DND-41 (cell line): ENCODE measurements at places on chromosomes 6 and 20.
A peak's percentile ranks its signal among the peaks of the same experiment; 100 is the strongest.

DNA sequence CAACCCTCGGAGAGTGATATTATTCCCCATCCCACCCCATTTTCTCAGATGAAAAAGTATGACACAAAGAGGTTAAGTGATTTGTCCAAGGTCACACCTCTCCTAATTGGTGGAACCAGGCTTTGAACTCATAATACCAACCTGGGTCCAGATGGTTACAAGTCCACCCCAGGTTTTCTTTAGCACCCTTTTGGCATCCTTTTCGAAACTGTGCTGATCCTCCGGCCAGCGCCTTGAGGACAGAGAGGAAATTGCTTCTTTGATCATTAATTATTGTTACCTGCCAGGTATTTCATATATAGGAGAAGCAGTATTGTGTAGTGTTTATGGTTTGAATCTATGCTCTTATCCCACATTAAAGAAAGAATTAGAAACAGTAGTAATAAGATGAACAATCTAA, 29.3 kb upstream of the PDYN start:
- DNase-seq, result no peak

DNA sequence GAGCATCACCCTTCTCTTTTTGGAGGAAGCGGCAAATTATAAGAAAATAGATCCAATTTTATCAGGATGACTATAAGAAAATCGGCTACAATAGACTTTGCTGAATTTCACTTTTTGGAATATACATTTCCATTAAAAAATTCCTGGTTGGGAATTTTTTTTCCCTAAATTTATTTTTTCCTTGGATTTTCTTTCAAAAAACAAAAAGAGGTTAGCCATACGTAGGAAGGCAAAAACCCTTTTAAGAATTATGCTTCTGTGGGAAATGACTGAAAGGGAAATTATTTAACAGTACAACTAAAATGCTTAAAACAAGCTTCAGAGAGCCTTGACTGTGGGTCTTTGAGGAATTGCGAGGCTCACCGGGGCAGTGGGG, 86.9 kb downstream of the SLC22A23 start:
- DNase-seq, result no peak

DNA sequence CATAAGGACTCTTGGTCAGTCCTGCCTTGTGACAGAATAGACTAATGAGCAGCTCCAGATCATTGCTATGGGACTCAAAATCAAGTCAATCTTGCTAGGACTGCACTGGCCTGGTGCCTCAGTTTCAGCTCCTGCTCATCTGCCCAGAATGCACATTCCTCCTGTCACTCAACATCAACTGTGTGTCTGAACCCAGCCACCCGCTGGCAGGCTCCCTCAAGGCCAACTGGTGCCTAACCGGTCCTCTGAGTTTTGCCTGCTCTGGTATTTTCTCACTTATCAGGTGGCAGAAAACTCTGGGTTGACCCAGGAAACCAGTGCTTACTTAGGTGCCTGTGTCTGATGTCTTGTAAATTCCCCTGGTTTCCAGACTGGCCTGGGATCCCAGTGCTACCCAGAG, 297.7 kb downstream of the DHX35 start:
- peak; percentile 62 for DNase-seq

GRCh38 chr20:39504710-39505094, 542.6 kb downstream of the DHX35 start:
- no peak for DNase-seq

- no peak for DNase-seq
Measured at GRCh38 chr6:108626777-108627176, 66.1 kb downstream of the FOXO3 start.

DNA sequence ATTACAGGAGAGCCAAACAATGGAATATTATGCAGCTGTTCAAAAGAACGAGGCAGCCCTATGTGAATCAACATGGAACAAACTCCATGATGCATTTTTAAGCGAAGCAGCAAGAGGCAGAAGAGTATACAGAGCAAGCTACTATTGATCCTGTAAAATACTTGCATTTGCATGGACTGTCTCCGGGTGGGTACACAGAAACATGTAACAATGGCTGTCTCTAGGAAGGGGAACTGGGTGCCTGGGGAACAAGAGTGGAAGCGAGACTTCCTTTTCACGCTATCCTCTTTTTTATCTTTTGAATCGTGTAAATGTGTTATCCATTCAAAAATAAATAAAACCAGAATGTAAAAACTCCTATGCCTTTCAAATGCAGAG, 93.3 kb upstream of the SIRPA start:
- no peak for DNase-seq

DNA sequence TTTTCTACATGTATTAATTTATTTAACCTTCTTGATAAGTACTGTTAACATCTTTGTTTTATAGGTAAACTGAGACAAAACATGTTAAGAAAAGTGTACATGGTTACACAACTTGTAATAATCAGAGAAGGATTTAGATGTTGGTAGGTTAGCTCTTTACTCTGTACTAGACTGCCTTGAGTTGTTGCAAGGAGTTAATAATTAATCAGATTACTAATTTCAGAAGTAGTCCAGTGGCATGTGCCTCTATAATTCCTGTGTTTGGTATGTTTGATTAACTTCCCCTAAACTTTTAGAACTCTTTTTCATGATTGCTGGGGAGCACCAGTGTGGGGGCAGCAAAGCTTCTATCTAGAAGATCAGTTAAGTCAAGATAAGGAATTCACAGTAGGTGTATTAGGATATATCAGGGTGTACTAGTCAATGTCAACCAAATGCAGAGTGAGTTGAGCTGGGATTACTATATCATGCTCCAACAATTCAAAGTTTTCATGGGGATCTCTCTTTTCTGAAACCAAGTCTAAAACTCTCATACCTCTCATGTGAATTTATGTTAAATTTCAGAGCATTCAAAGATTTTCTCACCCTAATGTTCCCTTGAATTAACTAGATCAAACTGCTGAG, 129.7 kb upstream of the AHI1 start:
- DNase-seq, result no peak

GRCh38 chr6:161244725-161245124, 29.1 kb downstream of the AGPAT4 start:
- no peak for DNase-seq
